ENCODE measurements at places on chromosomes 11 and 22.

DNA sequence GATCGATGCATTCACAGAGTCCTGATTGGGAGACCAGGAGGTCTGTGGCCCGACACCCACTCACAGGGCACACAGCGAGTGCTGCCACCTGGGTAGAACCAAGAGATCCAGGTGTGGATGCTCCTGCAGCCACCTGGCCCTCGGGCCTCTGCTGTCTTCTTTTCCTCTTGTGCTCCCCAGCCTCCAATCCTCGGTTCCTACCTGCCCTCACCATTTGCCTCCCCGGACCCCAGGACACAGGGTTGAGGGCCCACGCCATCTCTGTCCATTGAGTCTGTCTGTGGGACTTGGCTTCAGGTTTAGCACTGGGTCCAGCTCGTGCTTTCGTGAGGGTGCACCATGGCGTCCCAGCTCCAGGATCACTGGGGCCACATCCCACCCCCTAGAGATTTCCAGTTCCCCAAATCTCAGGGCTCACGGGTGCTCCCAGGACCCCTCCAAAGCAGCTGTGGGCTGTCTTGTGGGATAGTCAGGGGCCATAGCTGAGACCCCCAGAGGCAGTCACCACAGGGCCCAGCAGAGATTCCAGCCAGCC is 591.1 kb downstream of the BRD1 start:
- no peak for DNase-seq

GRCh38 chr11:65488273-65489034 is 10.4 kb upstream of the MALAT1 start:
- DNase-seq: no peak

- no peak for DNase-seq
These were observed 492 bp upstream of the LUZP2 start for GRCh38 chr11:24496386-24496735.

- no peak for DNase-seq
These were observed 201.6 kb downstream of the DSCAML1 start for GRCh38 chr11:117595440-117595839.

GRCh38 chr11:95711945-95712221 is 77.7 kb downstream of the FAM76B start:
- no peak for DNase-seq

- DNase-seq: no peak
These were observed 395.7 kb upstream of the FAT3 start for GRCh38 chr11:91828901-91829300.

DNA sequence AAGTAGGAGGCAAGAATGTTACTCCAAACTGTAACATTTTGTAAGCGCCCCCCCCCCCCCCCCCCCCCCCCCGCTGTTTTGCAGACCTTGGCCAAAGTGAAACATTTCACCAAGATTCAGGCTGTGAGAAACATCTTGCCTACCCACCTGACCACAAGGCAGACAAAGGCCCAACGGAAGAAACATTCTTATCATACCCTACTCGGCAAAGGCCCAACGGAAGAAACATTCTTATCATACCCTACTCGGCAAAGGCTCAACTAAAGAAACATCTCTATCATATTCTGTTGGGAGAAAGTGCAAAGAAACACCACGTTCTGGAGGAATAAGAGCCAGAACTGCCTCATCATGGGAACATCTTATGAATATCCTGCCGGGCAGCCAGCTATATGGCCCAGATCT is 117.1 kb downstream of the JRKL start:
- no peak for DNase-seq

- DNase-seq: no peak
These were observed 4.2 kb downstream of the ZP1 start for GRCh38 chr11:60871378-60872061.

- DNase-seq: no peak
These were observed 599 bp downstream of the TIMM10B start for GRCh38 chr11:6481924-6482275.

- DNase-seq: no peak
These were observed 113.3 kb upstream of the FAT3 start for GRCh38 chr11:92111287-92111686.

DNA sequence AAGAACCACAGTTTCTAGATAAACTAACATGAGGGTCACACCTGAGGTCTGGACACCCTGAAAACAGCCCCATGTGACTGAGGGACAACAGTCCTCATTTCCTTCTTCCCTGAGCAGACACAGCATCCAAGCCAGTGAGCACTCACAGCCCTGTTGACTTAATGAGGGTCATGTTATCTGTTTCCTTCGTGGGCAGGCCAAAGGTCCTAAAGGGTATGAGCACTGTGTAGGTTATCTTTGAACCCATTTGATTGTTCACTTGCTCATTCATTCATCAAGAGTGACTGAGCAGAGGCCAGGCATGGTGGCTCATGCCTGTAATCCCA is 170.7 kb upstream of the B3GAT1 start:
- DNase-seq: no peak

DNA sequence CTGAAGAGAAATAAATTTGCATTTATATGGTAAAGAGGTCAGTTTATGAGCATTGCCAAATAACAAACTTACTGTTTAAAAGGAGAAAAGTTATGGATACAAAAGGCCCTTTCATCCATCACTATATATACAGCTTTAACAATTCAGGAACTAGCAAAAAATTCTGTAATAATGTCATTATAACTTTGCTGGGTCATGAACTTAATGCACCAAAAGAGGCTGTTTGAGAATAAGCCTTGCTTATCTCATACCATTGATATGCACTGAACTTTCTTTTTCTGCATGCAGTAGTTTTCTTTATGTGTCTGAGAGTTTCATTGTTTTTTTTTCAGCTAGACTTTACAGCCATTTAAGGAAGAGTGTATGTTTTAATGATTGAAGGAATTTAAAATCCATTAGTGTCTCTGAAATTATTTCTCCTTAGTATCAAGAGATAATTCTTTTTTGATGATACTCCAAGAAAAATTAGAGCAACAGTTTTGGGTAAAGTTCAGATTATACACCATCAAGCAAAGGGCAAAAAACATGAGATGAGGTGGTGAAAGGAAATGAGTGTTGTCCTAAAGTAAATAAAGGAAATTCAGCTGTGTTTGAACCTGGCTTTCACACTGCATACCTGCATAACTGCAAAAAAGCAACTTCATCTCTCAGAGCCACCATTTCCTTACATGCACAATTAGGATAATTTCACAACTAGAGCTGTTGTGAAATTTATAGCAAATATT is 188.2 kb upstream of the ANO3 start:
- no peak for DNase-seq

DNA sequence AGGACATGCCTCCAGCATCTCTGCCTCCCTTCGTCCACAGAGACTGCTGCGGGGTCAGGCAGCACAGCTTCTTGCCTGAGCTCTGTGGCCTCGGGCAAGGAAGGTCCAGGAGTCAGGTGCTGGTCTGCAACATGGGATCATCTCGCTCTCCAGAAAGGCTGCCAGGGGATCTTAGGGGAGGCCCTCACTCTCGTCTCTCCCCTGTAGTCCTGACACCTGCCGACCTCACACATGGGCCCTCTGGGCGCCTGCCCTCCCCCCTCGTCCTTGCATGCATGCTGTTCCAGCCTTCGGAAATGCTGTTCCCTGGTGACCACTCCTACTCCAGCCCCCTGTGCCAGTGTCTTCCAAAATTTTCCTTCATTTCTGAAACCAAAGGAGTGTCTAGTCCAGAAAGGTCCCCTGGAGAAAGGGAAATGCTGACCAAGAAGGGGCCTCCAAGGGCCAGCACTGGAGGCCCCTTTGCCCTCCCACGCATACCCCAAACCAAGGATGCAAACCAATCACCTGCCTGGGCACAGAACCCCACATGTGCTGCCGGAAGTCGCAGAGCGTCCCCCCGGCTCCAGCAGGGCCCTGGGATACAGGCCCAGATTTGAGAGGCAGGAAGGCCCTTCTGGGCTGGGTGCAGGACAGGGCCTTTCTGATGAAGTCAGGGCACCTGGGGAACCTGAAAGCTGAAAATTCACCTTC is 41.0 kb downstream of the IGF2 start:
- no peak for DNase-seq

- DNase-seq: no peak
These were observed 17.6 kb upstream of the LIN7C start for GRCh38 chr11:27524155-27524554.

GRCh38 chr11:93710239-93710638 is 31.1 kb downstream of the TAF1D start:
- DNase-seq: no peak

DNA sequence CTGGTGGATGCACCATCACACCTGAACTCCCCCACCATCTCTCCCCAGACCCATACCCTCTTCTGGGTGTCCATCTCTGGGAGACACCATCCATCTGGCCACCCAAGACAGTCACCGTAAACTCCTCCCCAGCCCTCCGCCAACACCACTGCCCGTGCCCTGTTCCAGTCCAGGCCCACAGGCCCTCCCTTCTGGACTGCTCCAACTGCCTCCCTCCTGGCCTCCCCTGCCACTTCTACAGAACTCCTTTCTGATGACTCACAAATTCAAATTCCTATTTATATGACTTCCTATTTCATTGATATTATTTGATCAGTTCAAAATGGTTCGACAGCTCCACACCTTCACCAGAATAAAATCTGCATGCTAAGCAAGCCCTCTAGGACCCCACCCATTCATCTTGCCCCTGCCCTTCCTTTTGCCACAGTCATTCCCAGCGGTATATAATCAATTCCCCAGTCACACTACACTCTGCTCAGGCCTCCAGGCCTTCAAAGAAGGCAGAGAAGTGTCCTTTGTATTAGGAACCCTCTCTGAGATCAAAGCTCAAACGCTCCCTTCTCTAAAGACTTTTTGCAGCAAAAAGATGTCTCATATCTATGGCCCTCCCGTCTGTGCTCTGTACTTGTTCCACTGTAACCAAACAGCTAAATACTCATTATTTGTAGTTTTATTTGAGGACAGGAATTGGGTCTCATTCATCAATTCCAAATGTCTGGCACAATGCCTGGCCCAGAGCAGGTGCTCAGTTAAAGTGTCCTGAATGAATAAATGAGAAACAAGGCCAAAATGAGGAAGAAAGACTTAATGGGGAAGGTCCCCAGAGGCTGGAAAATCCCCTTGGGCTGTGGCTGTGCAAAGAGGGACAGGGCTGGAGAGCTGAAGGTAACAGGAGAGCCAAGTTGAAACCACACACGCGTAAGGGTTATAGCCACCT is 29.0 kb downstream of the MYH9 start:
- no peak for DNase-seq

DNA sequence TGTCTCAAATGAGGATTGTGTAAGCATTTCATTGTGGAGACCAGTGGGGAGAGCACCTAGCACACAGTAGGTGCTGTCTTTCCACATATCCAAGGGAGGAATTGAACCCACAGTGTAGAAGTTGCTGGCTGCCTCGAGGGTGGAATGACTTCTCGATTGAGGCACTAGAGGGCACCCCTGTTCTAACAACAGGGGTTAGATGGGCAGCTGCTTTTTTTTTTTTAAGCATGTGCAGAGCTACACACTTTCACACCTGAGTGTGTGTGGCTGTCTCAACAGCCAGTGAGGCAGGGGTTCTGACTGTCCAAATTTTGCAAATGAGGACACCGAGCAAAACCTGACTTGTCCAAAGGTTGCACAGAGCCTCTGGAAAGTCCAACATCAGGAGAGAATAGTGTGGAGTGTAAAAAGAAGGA is 118.2 kb upstream of the CRYBB3 start:
- peak; percentile 22 for DNase-seq

- DNase-seq: no peak
These were observed 43.0 kb downstream of the RTN4R start for GRCh38 chr22:20224917-20225692.

DNA sequence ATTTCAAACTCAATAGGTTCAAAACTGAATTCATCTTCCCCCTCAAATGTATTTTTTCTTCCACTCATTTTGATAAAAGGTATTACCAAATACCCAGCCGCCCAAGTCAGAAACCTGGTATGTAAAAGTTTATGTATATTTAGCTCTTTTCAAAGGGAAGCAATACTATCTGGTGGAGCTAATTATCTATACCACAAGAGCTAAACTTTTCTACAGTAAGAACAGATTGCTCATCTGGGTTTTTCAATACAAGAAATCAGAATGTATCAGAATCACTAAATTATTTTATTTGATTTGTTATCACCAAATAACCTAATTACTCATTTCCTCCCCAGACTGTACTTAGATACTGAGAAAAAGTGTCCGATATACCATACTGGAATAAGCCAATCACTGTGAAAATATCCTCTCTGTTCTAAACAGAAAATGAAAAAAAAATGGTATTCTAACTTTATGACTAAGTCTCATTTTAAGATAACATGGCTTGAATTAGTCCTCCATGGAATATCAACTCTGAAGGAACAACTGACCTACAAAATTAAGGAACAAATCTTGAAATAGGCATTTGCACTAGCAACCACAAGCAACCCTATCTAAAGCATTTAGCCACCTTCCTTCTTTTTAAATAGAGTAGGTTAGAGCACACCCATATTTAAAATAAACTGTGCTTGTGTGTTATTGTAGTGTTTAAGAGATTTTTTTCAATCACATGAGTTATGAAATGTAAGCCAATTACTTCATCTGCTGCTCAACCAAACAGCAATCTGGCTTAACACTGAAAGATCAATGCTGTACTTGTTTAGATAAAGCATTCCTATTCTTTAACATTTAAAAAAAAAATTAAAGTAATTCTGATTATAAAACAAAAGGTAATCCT is 35.0 kb downstream of the RDX start:
- DNase-seq: no peak

DNA sequence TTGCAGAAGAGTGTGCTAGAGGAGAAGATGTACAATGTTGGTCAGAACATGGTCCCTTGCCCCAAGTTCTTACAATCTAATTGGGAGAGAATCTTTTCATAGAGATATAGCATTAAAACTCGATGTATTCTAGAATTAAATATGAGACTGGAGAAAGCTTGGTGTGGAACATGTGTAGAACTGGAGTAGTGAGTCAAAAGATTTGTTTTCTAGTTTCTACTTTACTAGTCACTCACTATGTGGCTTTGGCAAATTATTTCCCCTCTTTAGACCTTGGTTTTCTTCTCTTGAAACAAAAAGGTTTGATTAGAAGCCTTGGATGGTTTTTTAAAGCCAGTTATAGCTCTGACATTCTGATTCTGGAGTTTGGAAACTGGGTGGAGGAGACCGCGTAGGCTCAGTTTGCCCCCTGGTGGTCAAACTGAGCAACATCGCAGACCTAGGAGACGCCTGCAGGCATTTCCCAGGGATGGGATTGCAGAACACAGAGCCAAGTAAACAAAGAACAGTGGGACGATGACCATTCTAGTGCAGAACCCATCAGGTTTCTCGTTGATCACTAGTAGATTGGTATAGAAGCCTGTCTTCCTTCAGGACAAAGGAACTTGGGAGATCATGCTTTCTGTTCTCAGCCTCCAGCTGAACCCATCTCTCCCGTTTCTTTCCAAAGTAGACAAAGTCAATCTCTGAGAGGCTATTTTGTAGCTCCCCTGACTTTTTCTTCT is 8.5 kb upstream of the CHRDL2 start:
- DNase-seq: peak; percentile 60

DNA sequence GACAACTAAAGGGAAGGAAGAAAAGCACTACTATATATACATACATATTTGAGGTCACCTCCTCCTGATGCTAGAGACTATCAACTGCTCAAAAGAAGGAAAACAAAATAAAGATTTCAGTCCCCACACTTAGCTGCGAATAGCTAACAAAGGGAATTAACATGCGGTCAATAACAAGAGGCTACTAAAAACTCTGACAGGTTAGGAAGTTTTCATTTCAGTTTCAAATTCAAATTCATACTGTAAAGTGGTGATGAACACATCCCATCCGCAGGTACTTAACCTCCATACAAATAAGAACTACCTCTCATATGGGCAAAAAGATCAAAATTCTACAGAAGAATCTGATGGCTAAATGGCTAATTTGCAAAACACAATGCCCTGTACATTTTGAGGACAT is 2.6 kb downstream of the NAP1L4 start:
- DNase-seq: no peak

- no peak for DNase-seq
These were observed 20.1 kb downstream of the TMEM218 start for GRCh38 chr11:125091247-125091876.

Data from NCI-H2029 (cell line).